Stimulated activated CD8-positive, alpha-beta memory T cell treated with anti-CD3 and anti-CD28 coated beads, Interleukin-7, amount 100 ng/mL, for 1 hour (primary cell): ENCODE measurements at places on chromosomes 4 and X.

DNA sequence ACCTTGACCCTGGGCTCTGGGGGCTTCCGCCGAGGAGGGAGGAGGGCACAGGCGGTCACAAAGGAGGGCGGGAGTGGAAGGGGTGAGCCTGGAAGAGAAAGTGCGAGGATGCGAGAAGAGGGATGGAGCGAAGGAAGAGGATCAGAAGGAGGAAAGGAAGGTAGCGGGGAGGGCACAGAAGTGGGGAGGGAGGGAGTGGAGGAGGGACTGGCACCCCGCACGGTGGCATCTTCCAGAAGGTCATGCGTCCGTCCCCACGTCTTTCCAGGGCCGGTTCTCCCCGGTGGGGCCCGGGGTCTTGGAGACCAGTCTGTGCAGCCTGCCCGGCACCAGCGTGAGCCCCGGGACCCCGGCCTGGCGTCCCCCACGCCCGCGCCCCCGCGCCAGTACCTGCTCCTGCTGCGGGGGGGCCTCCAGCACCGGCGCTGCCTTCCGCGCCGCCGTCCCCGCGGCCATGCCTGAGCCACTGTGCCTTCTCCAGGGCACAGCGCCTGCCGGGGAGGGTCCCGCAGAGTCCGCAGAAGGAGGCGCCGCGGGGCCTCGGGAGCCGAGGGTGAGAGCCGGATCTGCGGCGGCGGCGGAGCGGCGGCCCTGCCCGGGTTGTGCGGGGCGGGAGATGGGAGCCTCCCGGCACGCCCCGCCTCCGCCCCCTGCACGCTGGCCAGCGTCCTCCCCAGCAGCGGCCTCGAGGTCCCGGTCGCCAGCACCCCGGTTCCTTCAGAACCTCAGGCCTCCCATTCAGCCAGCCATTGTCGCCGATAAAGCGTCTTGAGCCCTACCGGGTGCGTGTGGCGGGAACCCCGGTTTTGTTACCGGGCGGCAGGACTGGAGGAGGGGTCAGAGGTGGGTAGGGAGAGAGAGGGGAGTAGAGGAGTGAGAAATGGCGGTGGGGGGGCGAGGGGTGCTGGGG, at the start of gene RNF175:
RNF175 (minus strand) TSS at position 618 of the 910 bp plus-strand sequence; CDS start at position 456, 162 bp downstream.
- DNase-seq: no peak

DNA sequence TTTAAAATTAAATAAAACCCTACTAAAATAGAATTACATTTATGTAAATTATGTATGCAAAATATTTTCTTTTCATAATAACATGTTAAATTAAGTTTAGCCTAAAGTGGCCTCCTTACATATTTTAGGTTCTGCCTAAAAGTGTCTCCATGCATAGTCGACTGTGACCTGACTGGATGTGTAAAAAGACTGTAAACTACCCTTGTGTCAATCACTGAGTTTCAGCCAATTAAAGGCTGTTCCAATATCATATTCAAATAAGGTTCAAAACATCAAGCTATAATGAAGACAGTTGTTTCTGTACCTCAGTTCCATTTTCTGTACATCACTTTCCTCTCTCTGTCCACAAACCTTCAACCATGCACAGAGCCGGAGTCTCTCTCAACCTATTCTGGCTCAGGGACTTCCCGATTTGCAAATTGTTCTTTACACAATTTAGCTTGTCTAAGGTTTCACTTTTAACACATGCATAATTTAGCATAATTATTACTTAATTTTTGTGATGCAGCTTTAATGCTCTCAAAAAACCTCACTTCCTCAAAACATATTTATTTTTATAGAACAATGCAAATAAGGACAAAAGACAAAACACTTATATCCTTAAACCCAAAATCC, 60.1 kb downstream of the SH3RF1 start:
- no peak for DNase-seq

DNA sequence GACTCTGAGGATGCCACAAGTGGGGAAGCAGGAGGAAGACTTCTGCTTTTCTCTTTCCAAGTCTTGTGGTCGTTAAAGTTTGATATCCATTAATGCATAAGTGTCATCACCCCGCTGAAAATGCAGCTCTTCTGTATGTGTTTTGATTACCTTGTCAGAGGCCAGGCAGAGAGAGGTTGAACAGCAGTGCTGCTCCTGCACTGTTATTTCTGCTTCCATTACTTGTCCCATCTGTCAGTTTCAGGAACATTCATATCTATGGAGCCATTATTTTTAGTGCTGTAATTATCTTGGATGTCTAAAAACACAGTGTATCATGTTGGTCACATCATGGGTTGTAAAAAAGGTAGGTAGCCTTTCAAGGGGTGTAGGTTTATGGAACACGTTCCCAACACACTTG, 62.0 kb upstream of the ESX1 start:
- DNase-seq: no peak

DNA sequence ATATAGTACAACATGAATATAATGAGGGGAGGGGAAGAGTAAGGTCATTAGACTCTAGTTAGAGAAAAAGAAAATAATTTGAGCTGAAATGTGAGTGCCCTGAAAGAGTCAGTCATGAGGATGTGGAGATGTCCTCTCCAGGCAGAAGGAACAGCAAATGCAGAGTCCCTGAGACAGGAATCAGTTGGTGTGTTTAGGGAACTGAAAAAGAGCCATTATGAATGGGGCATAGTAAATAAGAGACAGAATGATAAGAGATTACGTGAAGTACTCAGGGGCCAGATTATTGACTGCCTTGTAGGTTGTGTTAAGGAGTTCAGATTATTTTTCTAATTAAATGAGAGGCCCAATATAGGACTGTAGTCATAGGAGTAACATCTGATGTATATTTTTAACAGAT, 147.0 kb downstream of the PDLIM5 start:
- no peak for DNase-seq

- DNase-seq: no peak
Observed at GRCh38 chr4:125582302-125582701, 267.5 kb downstream of the FAT4 start.

DNA sequence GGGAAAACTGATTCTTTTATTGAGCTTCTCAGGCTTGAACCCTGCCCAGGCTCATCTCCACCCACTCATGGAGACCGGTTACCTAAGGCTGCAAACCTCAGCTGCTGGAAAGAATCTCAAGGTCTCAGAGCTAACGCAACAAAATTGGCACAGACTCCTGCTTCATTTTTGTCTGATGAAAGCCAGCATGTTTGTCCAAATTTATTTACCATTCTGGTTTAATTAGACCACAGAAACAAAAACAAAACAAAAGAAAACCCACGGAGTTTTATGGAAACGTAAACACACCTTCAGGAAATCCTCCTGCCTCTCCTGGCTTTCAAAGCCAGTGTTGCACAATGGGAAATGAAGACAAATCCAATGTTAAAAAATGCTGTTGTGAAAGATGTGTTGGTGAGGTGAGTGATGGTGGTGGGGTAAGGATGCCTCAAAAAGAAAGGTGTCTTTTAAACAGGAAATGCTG, 56.4 kb upstream of the PDLIM3 start:
- no peak for DNase-seq

DNA sequence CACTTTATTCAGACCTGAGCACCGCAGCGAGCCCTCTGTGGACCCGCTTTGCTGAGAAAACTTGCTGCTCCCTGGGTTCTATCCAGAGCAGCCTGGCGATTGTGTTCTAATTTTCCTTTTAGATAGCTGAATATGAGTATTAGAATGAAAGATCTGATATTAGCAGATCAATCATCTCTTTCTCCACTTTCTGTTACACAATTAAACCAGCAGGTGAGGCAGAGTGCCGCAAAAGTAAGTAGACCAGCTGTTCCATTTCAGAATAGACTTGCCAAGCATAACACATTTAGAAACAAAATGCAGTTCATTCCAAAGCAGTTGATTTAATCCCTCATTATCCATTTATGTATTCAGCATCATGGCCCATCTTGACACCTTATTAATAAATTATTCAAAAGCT, 58.6 kb downstream of the PALLD start:
- no peak for DNase-seq
